Thymus (tissue), 14 donors: ENCODE measurements at places on chromosomes 3 and 15.

- DNase-seq, result no peak
These were observed 404.8 kb upstream of the ATP11B start for GRCh38 chr3:182388506-182388905.

- no peak for DNase-seq
These were observed 41.7 kb upstream of the SEC22A start for GRCh38 chr3:123159926-123160635.

DNA sequence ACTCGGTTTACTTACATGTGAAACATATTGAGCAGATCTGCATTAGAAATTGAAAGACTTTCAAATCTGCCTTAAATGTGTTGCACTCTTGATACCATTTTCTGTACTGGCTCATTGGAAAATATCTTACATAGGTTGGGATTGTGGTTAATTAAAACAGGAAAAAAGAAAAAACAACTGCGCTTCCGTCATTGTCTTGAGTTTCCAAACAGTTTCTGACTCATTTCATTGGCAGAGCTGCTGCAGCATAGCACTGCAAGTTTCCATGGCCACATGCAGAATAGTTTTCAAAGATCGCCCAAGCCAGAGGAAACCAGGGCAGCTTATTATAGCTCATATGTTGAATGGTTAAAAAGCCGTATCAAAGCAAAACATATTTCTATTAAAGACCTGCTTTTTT lies 446.6 kb upstream of the BCHE start:
- no peak for DNase-seq

- no peak for DNase-seq
These were observed 27.7 kb downstream of the ALDH1A2 start for GRCh38 chr15:58037723-58038301.
